ENCODE measurements at places on chromosomes 12 and 14. TPM values are rescaled to one million over a fixed set of nuclear protein-coding genes. Genes with fewer than 3 reads are reported as not detected.
A peak's percentile ranks its signal among the peaks of the same experiment; 100 is the strongest.

DNA sequence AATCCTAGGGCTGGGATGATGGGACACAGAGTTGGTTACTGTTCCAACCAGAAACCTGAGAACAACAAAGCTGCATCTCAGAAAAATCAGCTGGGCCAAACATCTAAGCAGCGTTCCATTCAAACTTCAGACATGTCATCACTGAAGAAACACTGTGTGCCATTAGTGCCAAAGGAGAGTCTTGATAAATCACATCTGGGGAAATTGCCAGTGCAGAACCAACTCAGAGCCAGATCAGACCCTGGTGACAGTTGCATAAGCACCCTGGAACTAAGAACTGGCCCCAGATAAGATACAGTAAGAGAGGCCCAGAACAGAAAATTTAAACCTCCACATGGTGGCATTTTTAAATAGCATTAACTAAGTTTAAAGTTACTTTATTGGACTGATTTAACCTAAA is 482.8 kb downstream of the PRKD1 start:
- DNase-seq: no peak

DNA sequence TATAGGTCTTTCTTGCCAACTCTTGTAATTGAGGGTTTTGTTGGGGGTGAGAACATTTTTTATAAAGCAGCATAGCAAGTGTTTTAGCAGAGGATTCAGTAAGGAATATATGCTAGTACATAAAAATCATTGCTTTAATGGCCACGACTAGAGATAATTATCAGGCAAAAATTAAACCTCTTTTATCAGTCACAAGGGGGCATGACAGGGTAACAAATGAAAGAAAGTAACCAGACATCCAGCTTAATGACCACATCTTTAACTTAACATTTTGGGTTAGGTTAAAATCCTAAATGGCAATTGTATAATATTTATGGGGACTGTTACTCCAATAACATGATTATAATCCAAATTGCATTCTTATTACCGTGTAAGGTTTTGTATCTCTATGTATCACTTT is 119.6 kb downstream of the LRRIQ1 start:
- peak; percentile 73 for DNase-seq

DNA sequence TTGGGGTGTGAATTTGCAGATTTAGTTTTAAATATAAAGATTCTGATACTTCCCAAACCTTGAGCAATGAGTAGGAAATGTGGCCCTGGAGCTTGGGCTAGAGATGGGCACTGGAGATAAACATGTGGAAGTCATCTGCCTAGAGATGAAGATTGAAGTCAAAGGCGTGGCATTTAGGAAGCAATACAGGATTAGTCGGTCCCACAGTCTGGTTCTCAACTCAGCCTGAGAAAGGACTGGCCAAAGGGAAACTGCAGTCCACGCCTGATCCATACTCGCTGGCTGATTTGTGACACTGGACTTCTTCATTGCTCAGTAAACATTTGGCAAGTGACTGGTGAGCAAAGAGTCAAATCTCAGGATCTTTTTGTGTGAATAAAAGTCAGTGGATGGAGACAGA is 268.2 kb upstream of the ATP2B1 start:
- DNase-seq: no peak

- no peak for DNase-seq
Measured at GRCh38 chr12:66964629-66965028, 285.8 kb upstream of the GRIP1 start.

Gene MSI1
- total RNA-seq: not detected

Gene CHMP4A
- 16.3 TPM for total RNA-seq
